ENCODE measurements at places on chromosomes 3 and 15.

DNA sequence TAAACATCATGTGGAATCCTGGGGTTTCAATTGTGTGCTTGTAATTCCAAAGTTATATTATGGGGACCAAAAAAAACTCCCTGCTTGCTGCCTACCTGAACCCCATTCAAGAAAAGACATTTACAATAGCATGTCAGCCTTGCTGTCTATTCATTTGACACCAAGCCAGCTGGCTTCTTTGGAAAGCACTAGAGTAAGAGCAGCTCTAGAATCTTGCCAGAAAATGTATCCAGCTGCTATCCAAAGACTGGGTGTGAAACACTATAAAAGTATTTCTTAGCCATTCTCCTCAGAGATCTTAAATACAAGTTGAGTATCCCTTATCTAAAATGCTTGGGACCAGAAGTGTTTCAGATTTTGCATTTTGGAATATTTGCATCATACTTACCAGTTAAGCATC, 87.4 kb downstream of the RAD18 start:
- no peak for DNase-seq

GRCh38 chr3:39134305-39134704, 19.1 kb downstream of the CSRNP1 start:
- DNase-seq = no peak

GRCh38 chr3:186464424-186465093, 79.6 kb downstream of the CRYGS start:
- no peak for DNase-seq

- no peak for DNase-seq
These were observed 1.8 kb downstream of the STAG1 start for GRCh38 chr3:136750209-136750896.

DNA sequence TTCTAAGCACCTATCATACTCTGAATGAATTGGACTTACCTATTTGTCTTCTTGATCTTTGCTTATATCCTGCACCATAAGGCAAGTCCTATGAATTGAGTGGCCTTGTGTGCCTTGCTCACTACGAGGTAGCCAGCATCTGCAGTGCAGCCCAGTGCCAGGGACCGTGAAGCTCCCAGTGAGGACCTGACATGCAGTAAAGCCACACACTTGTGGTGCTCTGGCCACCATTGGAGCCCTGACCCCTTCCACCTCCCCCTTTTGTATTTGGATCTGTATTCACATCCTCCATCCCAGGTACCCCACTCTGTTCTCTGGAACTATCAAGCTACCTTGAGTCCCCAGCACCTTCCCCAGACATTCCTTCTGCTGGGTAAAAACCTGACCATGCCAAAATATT, 52.1 kb downstream of the BSN start:
- no peak for DNase-seq

GRCh38 chr3:85487375-85487774, 528.6 kb downstream of the CADM2 start:
- no peak for DNase-seq

GRCh38 chr3:129235344-129235917, 14.0 kb upstream of the COPG1 start:
- no peak for DNase-seq

DNA sequence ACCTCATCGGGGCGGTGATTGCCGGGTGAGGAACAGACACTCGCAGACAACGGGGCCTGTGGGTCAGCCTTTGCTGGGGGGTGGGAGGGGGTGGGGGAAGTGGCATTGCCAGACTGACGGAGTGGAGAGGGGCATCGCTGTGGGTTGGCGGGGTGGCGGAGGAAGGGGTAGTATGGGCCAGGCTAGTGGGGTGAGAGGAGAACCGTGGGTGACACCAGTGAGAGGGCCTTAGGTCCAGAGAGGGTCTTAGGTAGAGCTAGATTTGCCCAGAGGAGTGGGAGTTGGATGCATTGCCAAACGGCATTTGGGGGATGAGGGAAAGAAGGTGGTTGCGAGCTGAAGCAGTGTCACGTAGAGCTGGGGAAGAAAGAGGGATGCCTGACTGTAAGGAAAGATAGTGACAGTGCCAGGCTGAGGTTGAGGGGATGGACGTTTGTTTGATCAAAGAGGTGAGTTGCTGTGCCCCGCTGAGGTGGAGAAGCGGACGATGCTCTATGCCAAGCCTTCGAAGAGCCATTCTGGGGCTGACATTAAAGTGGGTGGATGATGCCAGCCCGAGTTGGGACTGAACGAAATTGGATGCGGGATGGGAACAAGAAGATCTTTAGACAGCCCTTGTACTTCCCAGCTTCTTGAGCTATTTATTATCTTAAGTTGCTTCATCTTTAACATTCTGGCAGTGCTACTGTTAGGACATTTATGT, 572 bp downstream of the DNAJB11 start:
- DNase-seq = no peak

DNA sequence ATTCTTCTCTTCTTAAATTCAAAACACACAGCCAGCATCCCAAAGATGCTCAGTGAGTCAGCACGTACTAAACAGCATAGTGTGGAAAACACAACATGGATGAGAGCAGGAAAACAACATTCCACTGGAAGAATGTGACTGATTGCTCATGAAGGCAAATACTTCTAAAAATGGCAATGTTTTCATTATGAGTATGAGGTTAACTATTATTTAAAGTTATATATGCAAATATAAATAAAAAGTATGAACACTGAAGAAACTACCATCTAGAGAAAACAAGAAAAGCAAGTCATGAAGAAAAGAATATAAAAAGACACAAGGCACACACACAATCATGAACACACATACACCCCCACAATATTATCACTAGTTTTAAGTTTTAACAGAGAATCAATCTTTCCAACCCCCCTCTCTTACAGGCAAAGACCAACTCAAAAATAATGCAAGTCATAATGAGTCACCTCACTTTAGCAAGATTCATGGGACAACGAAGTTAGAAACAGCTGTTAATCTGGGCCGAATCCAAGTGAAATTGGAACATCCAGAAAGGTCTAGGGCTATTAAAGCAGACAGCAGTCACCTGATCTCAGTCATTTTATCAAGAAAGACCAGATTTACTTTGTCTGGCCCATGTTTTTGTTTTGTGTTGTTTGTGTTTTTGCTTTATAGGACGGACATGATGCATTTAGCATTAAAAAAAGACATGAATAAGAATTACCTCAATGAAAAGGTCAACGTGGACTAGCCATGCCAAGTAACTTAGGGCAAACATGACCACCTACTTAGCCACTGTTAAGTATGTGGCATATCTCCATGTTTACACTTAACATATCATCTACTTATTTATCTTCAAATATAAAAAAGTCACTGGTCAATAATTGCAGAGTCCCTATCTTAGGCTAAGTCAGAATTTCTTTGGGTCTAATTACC, 18.1 kb downstream of the GBE1 start:
- peak; percentile 62 for DNase-seq

- DNase-seq = no peak
These were observed 464.1 kb downstream of the RAP2B start for GRCh38 chr3:153626158-153626557.

DNA sequence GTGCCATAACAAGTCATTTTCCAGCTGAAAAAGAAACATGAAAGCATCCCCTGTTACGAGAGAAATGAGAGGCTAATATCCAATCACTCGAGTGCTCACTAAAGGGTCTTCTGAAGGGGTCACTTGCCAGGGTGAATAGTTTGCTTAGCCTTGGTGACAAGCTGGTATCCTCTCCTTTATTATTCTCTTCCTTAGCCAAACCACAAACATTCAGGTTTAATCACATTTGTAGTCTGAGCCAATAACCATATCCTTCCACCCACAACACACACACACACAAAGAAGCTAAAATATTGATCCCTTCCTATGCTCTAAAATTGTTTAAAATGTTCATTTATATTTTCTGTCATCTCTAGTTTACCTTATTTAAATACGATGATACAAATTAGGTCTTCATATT, 240.5 kb upstream of the TMCO5A start:
- DNase-seq = no peak

DNA sequence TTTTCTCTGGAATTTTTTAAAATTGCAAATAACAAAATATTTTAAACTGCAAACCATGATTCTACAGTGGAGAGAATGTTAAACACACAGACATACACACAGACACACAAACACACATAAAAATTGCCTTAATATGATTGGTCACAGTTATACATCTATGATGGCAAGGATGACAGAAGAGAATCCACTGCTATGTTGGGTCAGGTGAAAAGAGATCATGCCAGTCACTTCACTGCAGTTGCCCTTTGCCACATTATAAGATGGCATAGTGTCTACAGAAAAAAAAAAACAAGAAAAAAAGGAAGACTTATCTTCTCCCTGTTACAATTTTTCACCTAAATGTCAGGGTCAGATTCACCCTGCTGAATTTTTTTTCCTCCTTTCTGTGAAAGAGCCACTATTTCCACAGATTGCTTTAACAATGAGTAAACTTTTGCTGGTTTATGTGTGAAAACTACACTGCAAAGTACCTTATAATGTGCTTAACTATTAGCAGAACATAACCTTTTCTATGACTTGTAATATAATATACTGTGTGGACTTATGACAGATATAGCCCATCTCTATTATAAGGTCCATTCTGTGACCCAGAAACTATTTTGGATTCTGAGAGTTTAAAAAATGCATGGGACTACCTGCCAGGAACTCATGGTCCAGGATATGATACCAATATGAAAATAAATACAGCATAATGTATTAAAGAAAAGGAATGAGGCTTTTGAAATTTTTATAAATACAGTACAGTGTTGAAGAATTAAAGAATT, 111.9 kb downstream of the RBMS3 start:
- no peak for DNase-seq

DNA sequence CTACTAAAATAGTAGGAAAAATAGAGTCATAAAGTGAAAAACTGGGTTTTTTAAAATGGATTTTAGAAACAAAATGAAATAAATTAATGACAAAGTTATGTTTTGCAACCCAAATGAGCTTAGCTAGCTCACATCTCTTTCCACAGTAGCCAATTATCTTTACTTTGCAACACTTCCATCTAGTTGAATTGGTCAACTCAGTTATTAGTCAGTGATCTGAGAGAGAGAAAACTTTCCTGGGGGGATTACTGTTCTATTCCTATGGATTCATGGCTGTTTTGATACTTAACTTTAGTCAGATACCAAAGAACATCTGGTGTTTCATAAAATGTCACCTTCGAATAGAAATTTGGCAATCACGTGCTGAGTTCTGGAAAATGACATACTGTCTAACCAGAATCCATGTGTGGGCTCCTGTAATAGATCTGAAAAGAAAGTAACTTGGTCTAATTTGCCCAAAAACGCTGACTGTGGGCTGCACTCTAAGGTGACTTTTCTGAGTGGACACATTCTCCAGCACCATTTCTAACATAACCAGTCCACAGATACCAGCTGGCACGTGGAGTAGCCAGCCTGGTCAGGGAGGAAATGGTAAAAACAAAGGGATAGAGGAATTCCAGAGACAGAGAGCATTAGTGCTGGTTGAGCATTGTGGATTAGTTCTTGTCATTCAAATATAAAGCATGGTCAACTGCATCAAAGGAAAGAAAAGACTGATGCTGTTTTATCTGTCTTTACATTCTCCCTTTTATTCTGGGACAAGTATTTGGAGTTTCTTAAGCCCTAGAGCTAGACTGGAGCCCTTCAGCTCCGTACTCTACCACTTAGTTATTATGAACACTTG, 45.2 kb upstream of the CCDC80 start:
- no peak for DNase-seq

DNA sequence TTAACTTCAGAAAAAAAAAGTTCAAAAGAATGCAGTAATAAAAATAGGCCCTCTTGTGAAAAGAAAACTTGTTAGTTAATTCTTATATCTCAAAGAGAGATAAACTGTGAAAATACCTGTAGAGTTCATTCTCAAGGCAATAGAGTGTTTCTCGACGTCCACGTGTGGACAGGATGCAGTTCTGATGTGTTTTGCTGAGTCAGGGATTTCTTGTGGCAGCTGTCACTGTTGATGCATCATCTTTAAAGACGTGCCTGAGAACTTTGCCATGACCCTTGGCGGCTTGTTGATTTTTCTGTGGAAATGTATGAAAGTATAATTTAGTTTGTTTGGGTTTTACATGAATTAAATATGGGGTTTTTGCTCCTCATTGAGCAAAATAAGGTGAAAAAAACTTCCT, 702.2 kb downstream of the NLGN1 start:
- DNase-seq = no peak

DNA sequence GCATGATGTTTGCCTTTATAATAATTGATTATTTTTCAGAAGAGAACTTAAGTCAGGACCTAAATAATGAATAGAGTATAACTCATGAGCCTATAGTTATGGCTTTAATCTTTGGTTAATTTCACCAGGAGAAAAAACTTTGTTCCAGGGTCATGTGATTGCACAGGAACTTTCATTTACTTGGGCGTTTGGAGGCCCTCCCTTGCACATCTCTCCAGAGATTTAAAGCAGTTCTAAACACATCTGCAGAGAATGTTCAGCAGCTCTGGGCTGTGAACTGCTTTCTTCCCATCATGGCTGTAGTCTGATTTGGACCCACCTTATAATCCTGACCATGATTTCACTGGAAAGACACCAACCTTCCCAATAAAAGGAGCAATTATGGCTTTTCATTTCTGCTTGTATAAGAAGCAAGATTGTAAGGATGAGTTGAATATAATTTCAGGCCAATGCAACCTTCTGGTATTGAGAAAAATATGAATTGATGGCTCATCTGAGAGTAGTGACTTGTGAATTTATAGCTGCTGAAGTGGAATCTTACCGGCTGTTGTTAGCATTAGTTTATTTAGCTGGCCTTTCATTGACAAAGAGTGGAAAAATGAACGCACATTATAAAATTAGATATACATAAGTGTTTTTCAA, 80.9 kb upstream of the PRTG start:
- no peak for DNase-seq

DNA sequence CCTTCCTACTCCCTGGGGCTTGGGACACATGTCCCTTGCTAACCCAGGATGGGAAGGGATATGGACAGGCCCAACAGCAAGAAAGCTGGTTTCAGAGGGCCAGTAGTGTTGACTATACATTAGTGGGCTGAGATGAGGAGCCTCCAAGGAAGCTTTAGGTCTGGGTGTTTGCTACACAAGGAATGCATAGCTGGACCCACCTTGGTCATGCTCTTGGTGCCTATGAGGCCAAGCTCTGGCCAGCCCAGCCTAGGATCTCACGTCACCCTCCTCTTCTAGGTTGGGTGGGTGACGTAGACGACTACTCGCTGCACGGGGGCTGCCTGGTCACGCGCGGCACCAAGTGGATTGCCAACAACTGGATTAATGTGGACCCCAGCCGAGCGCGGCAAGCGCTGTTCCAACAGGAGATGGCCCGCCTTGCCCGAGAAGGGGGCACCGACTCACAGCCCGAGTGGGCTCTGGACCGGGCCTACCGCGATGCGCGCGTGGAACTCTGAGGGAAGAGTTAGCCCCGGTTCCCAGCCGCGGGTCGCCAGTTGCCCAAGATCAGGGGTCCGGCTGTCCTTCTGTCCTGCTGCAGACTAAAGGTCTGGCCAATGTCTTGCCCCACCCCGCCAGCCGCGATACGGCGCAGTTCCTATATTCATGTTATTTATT, 653 bp upstream of the WDR6 start:
- no peak for DNase-seq
